ENCODE measurements at places on chromosomes 16 and 17.
A peak's percentile ranks its signal among the peaks of the same experiment; 100 is the strongest.

DNA sequence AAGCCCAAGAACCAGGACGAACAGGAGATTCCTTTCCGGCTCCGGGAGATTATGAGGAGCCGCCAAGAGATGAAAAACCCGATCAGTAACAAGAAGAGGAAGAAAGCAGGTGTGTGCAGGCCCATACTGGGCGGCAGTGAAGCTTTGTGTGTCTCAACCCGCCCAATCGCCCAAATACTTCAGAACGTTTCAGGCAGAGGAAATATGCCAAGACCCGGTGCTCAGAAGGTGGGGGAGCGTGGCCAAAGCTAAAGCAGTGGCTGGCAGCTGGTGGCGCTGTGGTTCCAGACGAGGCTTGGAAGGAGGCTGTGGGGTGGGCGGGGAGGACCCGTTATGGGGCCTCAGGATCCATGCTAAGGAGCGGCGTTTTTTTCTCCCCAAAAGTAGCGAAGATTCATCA lies 1.2 kb downstream of the CCDC137 start:
- DNase-seq, result no peak

DNA sequence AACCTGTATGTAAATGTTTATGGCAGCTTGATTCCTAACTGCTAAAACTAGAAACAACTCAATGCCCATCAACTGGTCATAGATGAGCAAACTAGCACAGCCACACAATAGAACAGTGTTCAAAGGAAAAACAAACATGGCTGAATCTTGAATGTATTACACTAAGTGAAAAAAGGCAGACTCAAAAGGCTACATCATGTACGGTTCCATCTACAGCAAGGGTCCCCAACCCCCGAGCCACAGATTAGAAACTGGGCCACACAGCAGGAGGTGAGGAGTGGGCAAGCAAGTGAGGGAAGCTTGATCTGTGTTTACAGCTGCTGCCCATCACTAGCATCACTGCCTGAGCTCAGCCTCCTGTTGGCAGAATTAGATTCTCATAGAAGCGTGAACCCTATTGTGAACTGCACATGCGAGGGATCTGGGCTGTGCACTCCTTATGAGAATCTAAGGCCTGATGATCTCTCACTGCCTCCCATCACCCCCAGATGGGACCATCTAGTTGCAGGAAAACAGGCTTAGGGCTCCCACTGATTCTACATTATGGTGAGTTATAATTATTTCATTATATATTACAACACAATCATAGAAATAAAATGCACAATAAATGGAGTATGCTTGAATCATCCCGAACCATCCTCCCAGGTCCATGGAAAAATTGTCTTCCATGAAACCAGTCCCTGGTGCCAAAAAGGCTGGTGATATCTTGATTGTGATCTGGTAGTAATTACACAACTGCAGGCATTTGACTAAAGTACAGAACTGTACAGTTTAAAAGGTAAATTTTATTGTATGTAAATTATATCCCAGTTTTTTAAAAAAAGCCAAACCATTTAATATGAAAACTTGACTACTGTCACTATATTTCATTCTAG lies 7.7 kb downstream of the CEP20 start:
- no peak for DNase-seq

DNA sequence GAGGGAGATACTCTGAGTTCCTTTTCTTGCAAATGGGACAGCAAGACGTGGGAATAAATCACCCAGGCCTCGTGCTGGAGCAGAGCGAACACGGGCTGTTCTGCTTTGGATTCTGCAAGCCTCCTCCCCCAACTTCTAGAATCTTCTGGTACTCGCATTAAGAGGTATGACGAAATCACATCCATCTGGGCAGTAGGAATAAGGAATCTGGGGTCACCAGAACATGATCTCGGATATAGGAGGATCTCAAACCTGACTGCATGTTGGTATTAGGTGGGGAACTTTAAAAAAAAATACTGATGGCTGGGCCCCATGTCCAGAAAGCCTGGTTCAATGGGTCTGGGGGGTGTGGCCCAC lies 49.8 kb upstream of the USP7 start:
- DNase-seq, result no peak

DNA sequence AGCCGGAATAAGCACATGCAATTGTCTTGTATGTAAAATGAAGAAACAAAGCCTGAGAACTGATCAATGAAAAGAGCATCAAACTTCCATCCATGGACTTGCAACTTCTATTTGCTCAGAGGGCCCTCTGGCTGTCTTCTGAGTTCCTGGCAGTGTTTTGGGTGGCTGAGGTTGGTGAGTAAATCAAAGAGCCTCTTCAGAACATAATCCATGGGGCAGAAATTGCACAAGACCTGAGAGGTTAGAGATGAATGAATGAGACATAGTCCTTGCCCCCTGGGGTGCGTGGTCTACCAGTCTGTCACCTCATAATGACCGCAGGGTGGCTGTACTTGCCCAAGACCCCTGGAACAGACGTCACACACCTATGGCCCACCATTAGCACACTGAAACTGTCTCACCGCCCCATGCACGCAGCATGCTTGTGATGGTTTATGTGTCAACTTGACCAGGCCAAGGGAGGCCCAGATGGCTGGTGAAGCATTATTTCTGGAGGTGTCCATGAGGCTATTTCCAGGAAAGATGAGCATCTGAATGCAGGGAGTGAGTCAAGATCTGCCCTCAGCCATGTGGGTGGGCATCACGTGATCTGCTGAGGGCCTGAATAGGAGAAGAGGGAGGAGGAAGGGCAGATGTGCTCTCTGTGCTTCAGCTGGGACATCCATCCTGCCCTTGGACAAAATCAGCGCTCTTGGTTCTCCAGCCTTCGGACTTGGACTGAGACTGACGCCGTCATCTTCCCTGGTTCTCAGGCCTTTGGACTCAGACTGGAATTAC lies 8.3 kb downstream of the PIK3R6 start:
- DNase-seq, result peak; percentile 54

DNA sequence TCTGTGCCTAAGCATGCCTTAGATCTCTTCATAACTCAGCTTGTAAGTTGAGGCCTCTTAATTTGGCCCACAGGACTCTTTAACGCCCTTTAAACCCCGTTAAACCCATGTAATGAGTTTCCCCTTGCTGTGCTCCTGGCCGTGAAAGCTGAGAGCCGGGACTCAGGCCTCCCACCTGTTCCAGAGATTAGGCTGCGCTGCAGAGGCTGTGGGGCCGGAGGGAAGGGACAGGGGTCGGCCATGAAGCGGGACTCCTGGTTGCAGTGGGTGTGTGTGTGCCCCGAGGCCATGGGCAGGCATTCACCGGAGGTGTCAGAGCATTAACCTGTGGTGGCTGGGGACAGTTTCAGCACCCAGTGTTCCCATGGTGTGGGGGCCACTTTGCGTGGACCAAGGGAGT lies 150.8 kb upstream of the IRX3 start:
- no peak for DNase-seq

- no peak for DNase-seq
Measured at GRCh38 chr16:85483424-85483823, 129.7 kb upstream of the GSE1 start.

- DNase-seq, result no peak
Measured at GRCh38 chr17:10803830-10804475, at the start of gene TMEM238L. Gene TMEM238L (minus strand): TSS chr17:10804099. CDS start chr17:10803963, 136 bp downstream.

GRCh38 chr16:79088971-79089370 lies 511.6 kb downstream of the MAF start:
- no peak for DNase-seq

DNA sequence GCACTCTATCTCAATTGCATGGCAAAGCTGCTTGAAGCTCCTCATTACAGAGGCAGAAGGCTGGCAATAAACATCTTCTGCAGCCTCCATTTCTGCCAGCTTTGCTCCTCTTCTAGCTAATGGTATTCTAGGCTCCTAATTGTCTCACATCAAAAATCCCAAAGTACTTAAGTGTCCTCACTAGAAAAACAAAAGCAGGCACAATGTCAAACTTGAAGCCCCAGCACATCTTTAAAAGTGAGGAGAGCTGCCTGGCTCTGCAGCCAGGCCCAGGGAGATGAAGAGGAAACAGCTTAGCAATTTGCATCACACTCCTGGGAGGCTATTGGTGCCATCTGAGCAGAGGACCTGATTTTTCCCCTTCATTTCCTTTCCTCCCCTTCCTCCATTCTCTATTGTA lies 197.1 kb downstream of the KCNJ2 start:
- no peak for DNase-seq

DNA sequence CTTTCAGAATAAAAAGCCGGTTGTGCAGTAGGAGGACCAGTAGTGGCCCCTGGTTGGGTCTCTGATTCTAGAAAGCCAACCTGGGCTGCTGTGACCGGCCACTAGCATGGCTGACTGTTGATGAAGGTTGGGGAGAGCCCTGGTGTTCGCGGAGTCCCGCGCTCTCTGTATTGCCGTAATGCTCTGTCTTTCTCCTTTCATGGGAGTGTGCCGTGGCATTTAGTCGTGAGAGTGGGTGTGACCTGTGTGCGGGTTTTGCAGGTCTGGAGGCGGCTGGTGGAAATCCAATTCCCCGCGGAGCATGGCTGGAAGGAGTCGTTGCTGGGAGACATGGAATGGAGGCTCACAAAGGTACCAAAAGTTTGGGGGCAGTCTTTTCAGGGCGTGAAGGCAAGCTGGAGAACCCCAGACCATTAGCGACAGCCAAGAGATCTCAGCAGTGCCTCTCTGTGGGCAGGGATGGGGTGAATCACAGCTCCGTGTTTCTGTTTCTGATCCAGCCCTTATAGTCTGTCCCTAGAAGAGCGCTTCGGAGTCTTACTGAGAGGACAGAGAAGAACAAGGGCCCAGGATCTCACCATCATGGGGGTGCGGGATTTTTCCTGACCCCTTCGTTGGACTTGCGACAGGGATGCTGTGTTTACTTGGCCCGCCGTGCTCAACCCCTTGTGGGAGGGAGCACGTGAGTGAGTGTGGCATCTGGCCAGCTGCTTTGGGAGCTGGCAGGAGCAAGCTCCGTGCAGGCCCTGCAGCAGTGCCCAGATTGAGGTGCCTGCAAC lies 56.5 kb downstream of the RNF213 start:
- no peak for DNase-seq

DNA sequence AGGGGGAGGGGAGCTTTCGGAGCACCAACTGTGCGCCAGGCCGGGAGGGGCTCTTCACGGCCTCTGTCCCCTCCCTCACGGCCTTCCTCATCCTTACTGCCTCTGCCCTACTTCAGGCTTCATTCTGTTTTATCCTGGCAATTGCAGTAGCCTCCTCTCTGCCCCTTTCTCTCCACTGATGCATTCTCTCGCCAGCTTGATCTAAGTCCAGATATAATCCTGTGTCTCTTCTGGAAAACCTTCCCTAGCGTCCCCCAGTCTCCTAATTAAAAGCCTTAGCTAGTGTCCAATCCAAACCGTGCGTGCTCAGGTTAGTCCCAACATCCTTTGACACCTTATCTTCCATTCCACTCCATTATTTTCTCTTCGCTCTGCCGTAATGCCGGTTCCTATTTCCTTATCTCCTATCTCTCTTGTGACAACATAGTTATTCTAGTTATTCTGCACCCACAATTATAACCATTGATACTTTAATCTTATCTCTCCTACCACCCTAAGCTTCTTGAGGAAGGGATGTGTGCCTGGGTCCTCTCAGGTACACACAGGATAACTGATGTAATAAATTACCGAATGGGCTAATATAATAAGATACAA lies 869 bp downstream of the ZNF48 start:
- no peak for DNase-seq

- no peak for DNase-seq
Measured at GRCh38 chr17:4579678-4580077, 4.7 kb upstream of the SMTNL2 start.

DNA sequence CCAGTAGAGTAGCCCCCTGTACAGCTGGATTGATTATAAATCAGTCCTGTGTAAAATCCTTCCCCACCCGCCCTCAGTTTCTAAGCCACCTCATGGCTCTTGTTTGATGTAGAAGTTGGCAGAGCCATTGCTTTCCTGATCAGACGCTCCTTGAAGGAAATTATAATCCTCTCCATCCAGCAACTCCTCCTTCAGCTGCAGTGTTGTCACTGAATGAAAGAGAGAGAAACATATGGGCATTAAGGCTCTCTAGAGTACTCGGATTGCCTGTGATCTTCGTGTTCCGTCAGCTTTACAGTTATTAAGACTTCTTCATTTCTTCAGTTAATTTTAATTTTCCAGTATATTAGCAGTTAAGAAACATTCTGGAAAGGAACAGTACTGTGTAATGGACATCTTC lies 14.3 kb downstream of the NME2 start:
- no peak for DNase-seq

GRCh38 chr16:75329943-75330342 lies 78.5 kb upstream of the BCAR1 start:
- DNase-seq, result no peak

DNA sequence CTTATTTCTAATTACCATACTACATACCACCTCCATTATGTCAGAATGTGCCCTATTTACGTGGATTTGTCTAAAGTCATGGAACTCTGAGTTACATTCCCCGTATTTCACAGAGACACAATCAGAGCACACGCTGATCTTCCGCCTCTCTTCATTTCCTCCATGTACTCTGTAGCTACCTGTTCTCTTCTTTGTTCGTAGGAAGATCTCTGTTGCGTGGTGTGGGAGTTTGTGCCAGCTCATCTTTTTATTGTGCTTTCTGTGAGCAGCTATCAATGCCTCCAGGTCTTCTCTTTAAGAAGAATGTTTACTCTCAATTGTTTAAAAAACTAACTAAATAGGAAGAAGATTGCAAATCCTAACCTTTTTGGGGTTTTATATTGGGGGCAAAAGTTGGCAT lies 26.9 kb downstream of the NLRC5 start:
- DNase-seq, result no peak
